SJCRH30 (cell line): ENCODE measurements at places on chromosomes 11 and 22. TPM values are rescaled to one million over a fixed set of nuclear protein-coding genes. Genes with fewer than 3 reads are reported as not detected.

DNA sequence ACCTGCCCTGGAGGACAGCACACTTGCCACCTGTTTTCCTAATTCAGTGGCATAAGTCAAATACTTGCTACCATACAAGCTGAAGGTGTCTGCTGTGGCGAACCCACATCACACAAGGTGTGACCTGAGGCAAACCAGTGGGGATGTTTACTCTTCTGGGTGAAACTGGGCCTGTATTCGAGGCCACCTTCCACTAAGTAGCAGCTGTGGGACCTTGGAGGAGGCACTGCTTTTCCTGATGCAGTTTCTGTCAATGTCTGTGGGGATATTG is 927.4 kb downstream of the BRD1 start:
- no peak overlapping the region for H3K4me3 ChIP-seq
- H3K27ac ChIP-seq = no peak overlapping the region
- no peaks in the 10 kb centered on the region for H3K4me1 ChIP-seq
- no peaks in the 10 kb centered on the region for H3K36me3 ChIP-seq
- peaks cover 33% of the 10 kb centered on the region for H3K27me3 ChIP-seq
- no peak for DNase-seq

GRCh38 chr11:82521427-82521826 is 212.2 kb downstream of the FAM181B start:
- peak; percentile 87 for DNase-seq
- no peaks in the 10 kb centered on the region for H3K36me3 ChIP-seq
- H3K4me3 ChIP-seq = no peak overlapping the region
- peaks cover 17% of the 10 kb centered on the region for H3K4me1 ChIP-seq
- H3K27me3 ChIP-seq = no peaks in the 10 kb centered on the region
- H3K27ac ChIP-seq = no peak overlapping the region

DNA sequence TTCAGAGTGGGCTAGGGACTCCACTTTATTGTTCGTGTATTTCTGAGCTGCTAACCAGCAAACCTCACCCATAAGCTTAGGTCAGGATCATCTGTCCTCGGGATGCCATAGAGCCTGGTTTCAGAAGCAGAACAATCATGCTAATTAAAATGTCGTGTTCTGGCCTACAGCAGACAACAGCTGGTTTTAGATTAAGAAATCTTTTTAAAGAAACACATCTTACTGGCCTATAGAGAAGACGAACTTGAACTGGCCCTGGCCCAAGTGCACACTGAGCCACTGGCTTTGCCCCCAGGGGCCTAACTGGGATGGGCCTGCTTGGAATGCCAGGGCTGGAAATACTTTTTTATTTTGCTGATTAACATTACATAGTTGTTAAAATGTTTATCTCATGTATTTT is 63.2 kb downstream of the ALX4 start:
- H3K36me3 ChIP-seq = no peaks in the 10 kb centered on the region
- H3K27ac ChIP-seq = peak overlapping the region; percentile 70
- H3K27me3 ChIP-seq = no peaks in the 10 kb centered on the region
- peaks cover 66% of the 10 kb centered on the region for H3K4me1 ChIP-seq

GRCh38 chr11:120147094-120147949 is 9.4 kb upstream of the TRIM29 start:
- DNase-seq = no peak
- no peaks in the 10 kb centered on the region; the same call in 1 of the 2 replicates for H3K27me3 ChIP-seq
- H3K36me3 ChIP-seq = no peaks in the 10 kb centered on the region
- H3K4me3 ChIP-seq = no peak overlapping the region

DNA sequence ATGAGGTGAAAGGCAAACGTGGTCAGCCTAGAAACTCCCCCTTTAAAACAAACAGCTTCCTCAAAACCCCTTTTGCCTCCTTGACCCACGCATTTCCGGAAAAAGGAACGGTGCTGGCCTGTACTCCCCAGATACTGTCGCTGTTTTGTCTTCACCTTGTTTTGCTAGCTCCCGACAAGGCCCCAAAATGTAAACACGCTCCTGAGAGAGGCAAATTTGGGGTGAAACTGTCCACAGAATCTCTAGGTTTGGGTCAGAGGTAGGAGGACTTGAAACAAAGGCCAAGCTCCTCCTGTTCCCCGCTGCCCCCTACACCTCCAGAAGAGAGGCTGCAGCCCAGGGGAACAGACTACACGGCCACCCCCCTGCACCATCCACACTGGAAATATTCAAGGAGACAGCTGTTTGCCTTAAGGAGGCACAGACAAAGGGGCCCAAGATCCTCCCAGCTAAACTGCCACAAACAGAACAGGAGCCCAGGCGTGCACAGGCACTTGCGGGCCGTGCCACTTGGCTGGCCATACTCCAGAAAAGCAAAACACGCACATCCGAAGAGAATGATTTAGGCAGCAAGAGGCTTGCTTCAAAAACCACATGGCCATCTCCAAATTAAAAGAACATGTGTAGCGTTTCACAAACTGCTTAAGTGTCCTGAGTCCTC is 160.5 kb upstream of the GRK3 start:
- peak; percentile 85 for DNase-seq
- no peaks in the 10 kb centered on the region for H3K27me3 ChIP-seq
- H3K4me3 ChIP-seq = peak overlapping the region; percentile 76
- H3K4me1 ChIP-seq = peaks cover 29% of the 10 kb centered on the region
- H3K27ac ChIP-seq = peak overlapping the region; percentile 83
- H3K36me3 ChIP-seq = no peaks in the 10 kb centered on the region

DNA sequence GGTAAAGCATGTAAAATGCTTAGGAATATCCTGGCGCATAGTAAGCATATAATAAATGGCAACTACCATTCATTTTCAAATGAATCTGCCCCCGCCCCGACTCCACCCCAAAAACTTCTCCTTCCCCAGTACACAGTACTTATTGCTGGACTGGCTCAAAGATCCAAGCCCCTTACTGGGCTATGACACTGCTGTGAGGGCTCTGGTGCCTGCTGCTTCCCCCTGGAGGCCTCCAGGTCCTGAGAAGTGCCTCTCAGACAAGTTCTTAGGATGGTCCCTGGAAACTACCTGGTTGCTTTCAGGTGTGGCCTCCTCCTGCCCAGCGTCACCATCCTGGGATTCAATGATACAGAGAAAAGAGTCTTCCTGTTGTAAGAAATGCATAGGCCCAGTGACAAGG is 190.6 kb upstream of the NTM start:
- H3K4me1 ChIP-seq = no peaks in the 10 kb centered on the region
- no peak overlapping the region for H3K4me3 ChIP-seq
- H3K36me3 ChIP-seq = no peaks in the 10 kb centered on the region
- no peak for DNase-seq
- H3K27me3 ChIP-seq = no peaks in the 10 kb centered on the region; the same call in 1 of the 2 replicates
- H3K27ac ChIP-seq = no peak overlapping the region

DNA sequence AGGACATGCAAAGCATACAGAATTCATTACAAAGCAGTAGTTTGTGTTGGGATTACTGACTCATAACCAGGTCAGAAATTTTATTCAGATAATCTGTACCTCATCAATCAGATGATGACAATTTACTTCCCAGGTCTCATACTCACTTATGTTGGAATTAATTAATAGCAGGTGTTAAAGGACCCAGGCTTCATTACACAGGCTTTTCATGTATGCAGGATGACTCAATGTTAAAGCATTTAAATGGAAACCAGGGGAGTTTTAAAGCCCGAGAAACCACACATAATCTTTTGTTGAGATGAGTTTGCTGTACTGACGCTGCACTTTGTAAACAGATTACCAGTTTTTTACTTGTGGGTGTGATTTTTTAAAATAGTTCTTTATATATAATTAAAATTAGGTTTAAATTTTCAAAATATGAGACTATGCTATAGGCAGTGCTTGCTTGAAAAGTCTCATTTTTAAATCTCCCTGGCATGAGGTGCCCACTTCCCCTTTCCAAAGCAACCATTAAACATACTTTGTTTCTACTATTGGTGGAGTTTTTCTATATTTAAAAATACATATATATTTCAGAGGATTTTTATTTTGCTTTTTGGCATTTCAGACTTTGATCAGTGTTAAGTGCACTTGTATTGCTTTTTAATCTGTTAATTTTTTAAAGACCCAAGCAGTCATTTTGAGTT is 41.0 kb downstream of the CEP57 start:
- DNase-seq = peak; percentile 27
- H3K36me3 ChIP-seq = peaks cover 39% of the 10 kb centered on the region
- H3K27me3 ChIP-seq = no peaks in the 10 kb centered on the region
- peak overlapping the region; percentile 49 for H3K27ac ChIP-seq

DNA sequence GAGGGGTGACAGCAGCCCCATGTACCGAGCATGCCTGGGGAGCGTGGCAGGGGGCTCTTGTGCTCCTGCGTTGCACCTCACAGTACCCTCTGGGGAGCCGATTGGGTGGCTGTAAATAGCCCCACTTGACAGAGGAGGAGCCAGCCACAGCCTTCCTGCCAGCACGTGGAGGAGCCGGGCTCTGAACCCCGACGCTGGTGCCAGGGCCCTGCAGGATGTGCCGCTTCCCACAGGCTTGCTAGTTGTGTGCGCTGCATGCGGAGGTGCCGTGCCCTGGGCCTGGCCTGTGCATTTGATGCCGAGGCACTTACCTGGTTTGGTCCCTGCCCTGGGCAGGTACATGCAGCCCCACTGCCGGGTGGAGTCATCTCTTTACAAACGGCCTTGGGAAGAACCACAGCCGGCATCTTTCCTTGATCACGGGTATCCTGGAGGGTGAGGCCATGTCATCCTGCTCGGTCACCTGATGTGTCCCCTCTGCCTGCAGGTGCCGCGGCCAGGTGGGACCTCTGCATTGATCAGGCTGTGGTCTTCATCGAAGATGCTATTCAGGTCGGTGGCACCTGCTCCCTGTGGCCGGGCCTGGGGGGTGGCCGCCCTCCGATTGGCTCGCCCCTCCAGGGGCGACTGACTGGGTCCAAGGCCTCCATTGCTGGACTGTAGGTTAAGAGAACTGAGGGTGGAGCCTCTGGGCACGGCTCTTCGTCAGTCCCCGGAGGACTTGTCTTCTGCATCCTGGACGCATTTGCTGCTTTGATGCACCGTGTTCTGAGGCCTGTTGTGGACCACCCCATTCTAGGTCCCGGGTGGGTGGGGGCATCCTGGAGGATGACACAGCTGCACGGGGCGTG is 5.0 kb downstream of the TPCN2 start:
- no peaks in the 10 kb centered on the region for H3K36me3 ChIP-seq
- H3K4me1 ChIP-seq = peaks cover 11% of the 10 kb centered on the region
- DNase-seq = no peak
- no peak overlapping the region for H3K4me3 ChIP-seq
- H3K27me3 ChIP-seq = no peaks in the 10 kb centered on the region

GRCh38 chr22:34973926-34974325 is 92.0 kb upstream of the ISX start:
- peak overlapping the region; percentile 54 for H3K27ac ChIP-seq
- H3K27me3 ChIP-seq = no peaks in the 10 kb centered on the region
- H3K4me3 ChIP-seq = no peak overlapping the region
- peak; percentile 67 for DNase-seq

DNA sequence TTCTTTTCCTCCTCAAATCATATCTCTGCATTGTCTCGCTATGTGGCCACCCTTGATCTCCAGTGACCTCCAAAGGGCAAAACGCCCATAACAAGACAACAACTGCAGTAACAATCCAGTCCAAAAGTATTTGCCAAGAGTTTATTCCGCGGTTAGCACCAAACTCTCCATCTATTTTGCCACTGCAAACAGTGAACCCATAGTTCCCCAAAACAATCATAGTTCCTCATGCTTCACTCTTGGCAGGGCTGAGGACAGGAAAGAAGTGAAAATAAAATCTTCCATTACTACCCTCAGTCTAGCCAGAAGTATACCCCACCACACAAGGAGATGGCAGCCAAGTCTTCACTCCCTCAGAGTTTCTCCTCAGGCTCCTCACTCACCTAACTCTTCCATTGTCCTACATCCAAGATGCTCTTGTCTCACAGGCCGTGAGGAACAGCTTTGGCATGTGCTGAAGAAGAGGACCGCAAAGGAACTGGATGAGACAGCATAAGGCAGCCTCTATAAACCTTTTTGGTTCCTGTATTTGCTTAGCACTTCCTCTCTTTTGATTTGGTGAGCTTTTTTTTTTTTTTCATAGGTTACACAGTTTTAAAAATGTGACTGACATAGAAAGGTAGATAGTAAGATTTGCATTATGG is at the start of gene LPXN:
Gene LPXN (minus strand): TSS at position 480 of the 644 bp plus-strand sequence. CDS start 84 bp downstream, at position 396.
- 0 out of 2 replicates have a peak, but pooled peaks cover 3% of the 10 kb centered on the region for H3K4me1 ChIP-seq
- no peak within 1 kb of the TSS for H3K27ac ChIP-seq
- no peak for DNase-seq
- no peaks in the 10 kb centered on the region for H3K27me3 ChIP-seq

- no peak for DNase-seq
- H3K27ac ChIP-seq = no peak overlapping the region
These were observed 5.5 kb upstream of the SIGIRR start for GRCh38 chr11:420054-420910.

DNA sequence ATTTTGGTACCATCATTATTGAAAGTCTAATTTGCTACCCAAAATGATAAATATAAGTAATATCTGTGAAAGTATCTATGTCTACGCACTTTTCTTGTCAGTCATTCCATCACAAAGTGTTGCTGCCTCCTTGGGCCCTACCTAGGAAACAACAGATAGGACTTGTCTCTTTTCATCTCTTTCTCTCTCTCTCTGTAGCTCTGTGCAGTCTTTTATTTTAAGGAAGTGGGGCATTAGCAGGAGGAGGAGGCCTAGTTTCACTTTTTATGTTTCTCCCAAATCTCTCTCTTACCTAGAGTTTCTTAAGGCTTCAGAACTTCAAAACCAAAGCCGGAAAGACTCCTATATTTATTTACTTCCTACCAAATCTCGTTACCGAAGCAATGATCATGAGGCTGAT is 354.8 kb upstream of the LUZP2 start:
- no peaks in the 10 kb centered on the region for H3K27me3 ChIP-seq
- DNase-seq = no peak
- H3K27ac ChIP-seq = no peak overlapping the region
- no peaks in the 10 kb centered on the region for H3K36me3 ChIP-seq

- no peaks in the 10 kb centered on the region for H3K36me3 ChIP-seq
- H3K27me3 ChIP-seq = no peaks in the 10 kb centered on the region
- H3K27ac ChIP-seq = no peak overlapping the region
- 0 out of 2 replicates have a peak, but pooled peaks cover 4% of the 10 kb centered on the region for H3K4me1 ChIP-seq
These were observed 5.2 kb upstream of the SMTN start for GRCh38 chr22:31075961-31076360.

- no peak overlapping the region for H3K4me3 ChIP-seq
- no peaks in the 10 kb centered on the region for H3K36me3 ChIP-seq
- no peaks in the 10 kb centered on the region for H3K27me3 ChIP-seq
- peak overlapping the region; percentile 91 for H3K27ac ChIP-seq
- peak; percentile 92 for DNase-seq
These were observed 30.8 kb downstream of the SYTL2 start for GRCh38 chr11:85779956-85780640.

DNA sequence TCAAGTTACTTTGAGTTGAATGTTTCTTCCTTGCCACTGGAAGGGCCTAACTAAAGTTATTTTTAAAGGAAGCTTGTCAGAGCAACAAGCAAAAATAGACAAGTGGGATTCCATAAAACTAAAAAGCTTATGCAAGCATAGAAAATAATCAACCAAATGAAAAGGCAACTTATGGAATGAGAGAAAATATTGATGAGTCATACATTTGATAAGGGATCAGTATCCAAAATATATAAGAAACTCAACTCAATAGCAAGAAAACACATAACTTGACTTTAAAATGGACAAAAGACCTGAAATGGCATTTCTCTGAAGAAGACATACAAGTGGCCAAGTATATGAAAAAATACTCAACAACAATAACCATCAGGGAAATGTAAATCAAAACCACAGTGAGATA is 264.5 kb upstream of the UBASH3B start:
- no peak overlapping the region for H3K27ac ChIP-seq
- H3K4me1 ChIP-seq = no peaks in the 10 kb centered on the region
- H3K4me3 ChIP-seq = no peak overlapping the region
- no peaks in the 10 kb centered on the region for H3K36me3 ChIP-seq
- no peak for DNase-seq

FAM89B gene
- total RNA-seq = 18.3 and 21.5 TPM in 2 replicates

RPLP2 gene
- 1,150 and 1,247 TPM in 2 replicates for total RNA-seq

C11orf58 gene
- 201 and 237 TPM in 2 replicates for total RNA-seq

EFCAB6 gene
- total RNA-seq = not detected in 2 replicates

KRTAP5-7 gene
- total RNA-seq = not detected in 2 replicates

LIF gene
- total RNA-seq = 1.1 and 1.7 TPM in 2 replicates

TSGA10IP gene
- total RNA-seq = not detected in 2 replicates

ELF5 gene
- total RNA-seq = not detected in 2 replicates

MOGAT2 gene
- 0.18 TPM in 1 of 2 replicates, not detected in the other for total RNA-seq
